ENCODE measurements at places on chromosomes 2 and 18.

DNA sequence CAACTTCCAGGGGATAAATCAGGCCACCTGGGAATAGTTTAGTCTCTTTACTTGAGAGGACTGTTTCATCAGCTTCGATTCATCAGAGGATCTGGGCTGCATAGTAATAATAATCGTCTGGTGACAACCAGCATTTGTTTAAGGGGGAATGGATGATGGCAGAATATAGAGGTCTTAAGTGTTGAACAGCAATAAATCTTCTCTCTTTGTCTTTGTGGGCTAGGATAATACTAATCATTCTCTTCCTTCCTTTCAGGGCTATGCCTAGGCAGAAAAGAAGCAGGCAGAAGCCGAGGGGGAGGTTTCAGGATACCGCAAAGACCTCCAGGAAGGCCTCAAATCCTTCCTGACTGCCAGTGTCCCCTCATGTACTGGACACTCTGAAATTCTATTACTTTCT is 150.4 kb upstream of the GAREM1 start:
- DNase-seq, result no peak

GRCh38 chr18:35029770-35030169 is 11.4 kb upstream of the MAPRE2 start:
- no peak for DNase-seq

DNA sequence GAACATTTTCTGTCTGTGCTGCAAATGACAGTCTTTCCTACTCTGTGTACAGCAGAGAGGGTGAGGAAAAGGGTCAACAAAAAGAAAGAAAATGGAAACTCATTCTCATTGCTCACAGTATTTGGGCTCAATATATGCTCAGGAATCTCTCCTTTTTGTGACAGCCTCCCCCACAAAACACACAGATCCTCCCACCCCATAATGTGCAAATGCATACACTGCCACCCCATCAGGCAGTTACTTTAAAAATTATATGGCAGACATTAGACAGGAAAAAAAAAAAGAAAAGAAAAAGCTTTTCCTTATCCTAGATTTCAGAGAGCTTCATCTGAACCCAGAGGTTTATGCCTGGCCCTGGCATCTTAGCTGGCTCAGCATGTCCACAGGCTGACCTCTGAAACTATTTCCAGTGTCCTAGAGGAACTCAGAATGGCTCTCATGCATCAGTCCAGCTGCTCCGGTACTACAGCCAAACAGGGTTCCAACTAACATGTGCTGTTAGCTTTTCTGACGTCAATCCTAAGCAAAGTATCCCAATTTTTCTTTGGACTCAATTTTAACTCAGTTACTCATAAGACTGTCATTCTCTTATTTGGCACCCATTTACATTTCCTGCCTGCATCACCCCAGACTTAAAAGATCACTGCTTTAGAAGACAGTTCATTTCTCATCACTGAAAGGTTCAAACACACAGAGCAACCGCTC is 105.9 kb downstream of the RBMS1 start:
- DNase-seq, result no peak

DNA sequence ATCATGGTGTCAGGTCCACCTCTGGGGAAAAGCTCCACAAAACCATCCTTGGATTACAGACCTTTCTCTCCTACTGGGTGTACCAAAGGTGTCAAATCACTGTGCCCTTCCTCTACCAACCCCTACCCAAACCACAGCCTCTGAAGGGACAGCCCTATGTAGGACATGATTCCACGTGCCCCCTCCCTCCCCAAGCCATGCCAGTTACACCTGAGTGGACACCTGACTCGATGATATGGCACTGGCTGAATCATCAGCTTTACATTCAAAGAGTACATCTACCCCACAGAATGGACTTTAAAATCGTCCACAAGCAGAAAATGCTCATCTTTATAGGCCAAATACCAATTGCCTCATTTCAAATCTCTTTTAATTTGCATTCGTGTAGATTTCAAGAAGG is 26.0 kb downstream of the TRABD2A start:
- DNase-seq, result no peak

- DNase-seq, result no peak
Measured at GRCh38 chr2:212024040-212024439, 514.6 kb downstream of the ERBB4 start.

DNA sequence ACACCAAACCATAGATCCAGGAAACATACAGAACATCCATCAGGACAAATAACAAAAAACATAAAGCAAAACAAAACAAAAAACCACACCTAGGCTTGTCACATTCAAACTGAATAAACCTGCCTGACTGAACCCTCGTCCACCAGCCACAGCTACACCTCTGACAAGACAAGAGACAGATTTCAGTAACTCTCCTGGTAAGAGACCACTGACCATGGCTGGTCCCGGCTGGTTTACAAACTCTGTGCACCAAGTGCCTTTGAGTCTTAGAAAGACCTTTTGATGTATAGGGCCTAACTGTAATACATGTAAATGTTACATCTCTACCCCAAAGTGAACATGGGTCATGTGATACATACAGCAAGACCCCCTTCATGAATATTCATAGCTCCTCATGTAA is 4.8 kb upstream of the SLC66A2 start:
- peak; percentile 6 for DNase-seq

DNA sequence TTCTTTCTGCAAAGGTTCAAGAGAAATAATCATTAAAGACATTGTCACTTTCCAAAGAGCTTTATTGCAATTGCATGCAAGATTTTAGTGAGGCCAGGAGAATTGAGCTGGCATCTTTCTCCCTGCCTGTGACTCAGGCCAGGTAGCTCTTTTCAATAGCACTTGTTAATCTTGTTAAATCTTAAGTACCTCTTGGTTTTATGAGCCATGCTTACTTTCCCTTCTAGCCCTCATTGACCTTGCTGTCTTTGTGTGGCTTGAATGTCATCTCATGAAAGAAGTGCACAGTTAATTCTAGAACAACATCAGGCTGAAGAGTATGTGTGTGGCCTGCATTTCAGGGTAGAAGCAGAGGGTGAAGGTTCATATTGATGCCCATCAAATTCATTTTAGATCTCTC is 14.8 kb upstream of the LGALSL start:
- DNase-seq, result no peak

- DNase-seq, result no peak
Measured at GRCh38 chr2:60745761-60746160, 10.3 kb upstream of the PAPOLG start.

- DNase-seq, result peak; percentile 65
Measured at GRCh38 chr18:62999392-62999791, 284.1 kb downstream of the PHLPP1 start.

- DNase-seq, result no peak
Measured at GRCh38 chr2:52970642-52971041, 797.0 kb upstream of the CHAC2 start.

GRCh38 chr2:208266553-208266893 is 468 bp downstream of the PIKFYVE start:
- DNase-seq, result no peak

DNA sequence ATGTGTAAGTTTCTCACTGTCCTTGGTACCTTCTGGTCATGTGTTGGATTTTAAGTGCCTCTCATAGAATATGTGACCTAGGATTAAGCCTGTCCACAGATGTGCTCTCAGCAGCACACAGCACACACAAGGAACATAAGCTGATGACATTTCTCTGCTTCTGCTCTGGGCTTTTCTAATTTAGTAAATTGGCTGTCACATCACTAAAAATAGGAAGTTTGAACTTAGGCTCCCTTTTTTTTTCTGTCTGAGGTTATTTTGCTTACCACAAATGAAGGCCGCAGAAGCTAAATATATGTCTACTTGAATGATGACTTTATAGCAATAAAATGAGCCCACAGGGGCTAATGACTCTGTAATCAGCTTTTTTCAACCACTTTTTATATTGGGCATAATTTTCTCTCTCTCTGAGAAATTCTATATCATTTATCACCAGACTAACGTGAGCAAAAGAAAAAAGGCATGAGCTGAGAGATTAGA is 150.2 kb upstream of the KLHL14 start:
- DNase-seq, result no peak

- DNase-seq, result no peak
Measured at GRCh38 chr2:27652790-27653189, 10.6 kb downstream of the SUPT7L start.

DNA sequence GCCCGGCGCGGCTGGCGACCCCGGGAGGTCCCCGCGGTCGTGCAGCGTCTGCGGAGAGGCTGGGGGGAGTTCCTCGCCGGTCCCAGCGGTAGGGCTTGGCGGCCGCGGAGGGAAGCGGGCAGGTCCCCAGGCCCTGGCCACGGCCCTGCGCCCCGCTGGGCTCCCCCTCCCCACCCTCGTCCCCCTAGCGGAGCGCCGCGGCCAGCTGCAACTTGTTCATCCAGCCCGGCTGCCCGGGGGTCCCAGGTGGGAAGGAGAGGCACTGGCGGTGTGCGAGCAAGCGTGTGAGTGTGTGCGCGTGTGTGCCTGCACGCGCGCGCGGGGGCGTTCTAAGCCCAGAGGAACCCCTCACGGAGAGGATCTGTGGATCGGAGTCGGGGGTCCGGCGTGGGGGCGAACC is 1.3 kb downstream of the PTPRM start:
- peak; percentile 23 for DNase-seq

DNA sequence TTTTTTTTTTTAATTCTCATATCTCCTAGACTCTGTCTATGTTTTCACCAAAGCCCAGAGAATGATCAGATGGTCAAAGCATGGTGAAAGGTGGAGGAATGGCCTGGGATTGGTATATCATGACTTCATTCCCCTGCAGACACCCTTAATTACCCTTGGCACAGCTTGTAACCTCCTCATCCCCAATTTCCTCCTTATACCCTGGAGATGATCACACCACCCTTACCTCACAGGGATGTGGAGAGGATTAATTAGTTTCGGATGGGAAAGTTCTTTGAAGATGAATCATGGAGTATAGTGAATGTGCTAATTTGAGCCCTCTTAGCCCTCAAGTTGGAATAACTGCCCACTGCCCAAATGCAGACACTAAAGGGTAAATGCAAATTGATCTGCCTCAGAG is 138.0 kb upstream of the LYPD6 start:
- no peak for DNase-seq

GRCh38 chr2:205531489-205532148 is 150.7 kb upstream of the NRP2 start:
- no peak for DNase-seq

- no peak for DNase-seq
Measured at GRCh38 chr2:74081030-74081762, 66.5 kb downstream of the BOLA3 start.

DNA sequence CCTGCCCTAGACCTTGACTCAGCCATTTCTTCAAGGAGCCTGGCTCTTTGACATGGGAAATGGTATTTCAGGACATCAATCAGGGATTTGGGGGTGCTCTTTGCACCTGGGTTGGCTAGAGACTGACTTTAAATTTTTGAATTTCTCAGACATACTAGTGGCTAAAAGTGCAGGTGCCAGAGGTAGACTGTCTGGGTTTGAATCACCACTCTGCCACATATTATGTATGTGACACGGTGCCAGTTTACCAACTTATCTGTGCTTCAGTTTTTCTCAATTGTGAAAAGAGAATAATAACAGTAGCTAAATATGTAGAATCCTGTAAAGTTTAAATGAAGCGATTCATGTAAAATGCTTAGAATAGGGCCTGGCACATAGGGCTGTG is 49.2 kb upstream of the RTN4 start:
- no peak for DNase-seq

GRCh38 chr2:118913131-118913802 is 28.7 kb upstream of the MARCO start:
- no peak for DNase-seq

GRCh38 chr18:7447318-7448028 is 119.6 kb upstream of the PTPRM start:
- no peak for DNase-seq

GRCh38 chr2:230564805-230565779 is 147.6 kb upstream of the CAB39 start:
- no peak for DNase-seq

- DNase-seq, result no peak
Measured at GRCh38 chr2:9675415-9676351, 44.9 kb upstream of the YWHAQ start.

DNA sequence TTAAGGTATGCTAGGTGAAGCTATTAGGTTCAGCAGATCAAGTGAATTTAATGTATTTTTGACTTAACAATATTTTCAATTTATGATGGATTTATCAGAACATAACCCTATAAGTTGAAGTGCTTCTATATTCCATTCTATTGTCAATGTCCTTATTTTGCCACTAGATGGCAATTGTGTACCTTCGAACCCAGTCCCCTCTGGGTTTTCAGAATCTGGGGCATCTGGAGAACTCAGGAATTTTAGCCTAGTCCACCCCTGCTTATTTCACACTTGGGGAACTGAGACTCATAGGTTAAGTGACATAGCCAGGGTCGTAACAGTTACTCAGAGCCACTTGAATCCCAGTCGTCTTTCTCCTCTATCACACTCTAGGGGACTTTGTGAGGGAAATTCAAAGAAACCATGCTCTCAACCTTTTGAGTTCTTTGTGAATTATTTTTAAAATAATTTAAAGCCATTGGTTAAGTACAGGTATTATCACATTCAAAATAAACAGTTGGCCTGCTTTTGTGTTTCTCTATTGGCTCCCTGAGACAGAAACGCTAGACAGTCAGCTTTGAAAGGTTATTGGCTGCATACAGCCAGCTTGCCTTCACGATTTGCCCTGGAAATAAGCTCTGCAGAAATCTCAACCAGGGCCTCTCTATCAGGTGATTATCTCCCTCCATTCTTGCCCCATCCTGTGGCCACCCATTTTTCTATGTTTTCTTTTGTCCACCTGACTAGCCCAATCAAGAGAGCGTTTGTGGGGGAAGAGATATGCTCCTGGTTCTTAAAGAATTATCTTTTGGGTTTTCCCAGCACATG is 145.0 kb downstream of the TTC27 start:
- DNase-seq, result peak; percentile 7

DNA sequence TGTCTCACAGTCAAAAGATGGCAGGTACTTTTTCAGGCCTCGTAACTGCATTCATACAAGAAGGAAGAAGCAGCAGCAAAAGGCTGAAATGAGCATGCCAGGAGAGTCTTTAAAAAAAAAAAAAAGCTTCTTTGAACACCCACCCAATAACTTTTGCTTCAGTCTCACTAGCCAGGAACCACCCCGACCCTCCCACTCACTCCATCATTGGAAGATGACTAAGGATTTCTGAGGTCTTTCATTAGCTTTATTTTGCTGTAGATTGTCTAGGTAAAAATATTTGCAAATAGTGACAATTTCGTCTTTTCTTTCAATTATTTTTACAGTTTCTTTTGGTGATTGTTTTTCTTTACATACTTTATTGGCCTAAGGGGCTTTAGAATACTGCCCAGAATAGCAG is 37.9 kb downstream of the RBBP8 start:
- DNase-seq, result no peak

Measured in mucosa of descending colon (tissue), 3 donors.